ENCODE measurements at places on chromosomes 13 and 19. TPM values are rescaled to one million over a fixed set of nuclear protein-coding genes. Genes with fewer than 3 reads are reported as not detected.

DNA sequence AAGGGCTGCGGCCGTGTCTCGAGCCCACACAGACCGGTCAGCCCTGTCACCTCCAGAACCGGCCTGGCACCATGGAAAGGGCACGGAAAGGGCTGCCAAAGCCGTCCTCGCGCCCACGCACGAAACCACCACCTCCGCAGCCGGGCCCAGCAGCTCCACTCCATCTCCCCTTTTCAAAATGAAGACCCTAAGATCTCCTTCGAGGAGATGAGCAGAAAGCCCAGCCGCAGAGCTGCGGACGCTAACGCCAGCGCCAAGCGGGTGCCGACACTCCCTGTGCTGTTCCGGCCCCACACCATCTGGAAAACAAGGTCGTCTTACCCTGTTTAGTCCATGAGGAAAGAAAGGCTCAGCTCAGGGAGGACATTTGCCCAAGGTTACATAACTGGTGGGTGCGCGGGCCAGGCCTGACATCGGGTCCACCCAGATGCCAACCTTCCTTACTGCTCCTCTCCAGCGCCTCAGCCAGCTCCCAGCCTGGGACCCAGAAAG lies 131.1 kb downstream of the FOXO1 start:
- peak; percentile 32 for DNase-seq

GRCh38 chr19:39195755-39196154 lies 1.0 kb upstream of the NCCRP1 start:
- DNase-seq = peak; percentile 46

DNA sequence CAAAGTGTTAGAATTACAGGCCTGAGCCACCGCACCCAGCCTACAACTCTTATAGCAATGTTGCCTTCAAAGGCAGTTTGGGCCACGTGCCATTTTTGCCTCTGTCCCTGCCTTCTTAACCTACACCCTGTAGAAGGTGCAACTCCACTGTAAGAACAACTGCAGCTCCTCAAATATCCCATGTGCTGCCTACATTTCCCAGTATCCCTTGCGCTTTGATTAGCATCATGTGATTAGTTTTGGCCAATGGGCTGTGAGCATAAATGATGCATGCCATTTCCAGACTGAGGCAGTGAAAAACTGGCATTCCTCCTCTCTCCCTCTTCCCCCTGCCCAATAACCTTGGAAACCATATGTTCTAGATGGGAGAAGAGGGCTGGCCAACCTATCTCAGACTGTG lies 75.2 kb upstream of the MRI1 start:
- peak; percentile 68 for DNase-seq

DNA sequence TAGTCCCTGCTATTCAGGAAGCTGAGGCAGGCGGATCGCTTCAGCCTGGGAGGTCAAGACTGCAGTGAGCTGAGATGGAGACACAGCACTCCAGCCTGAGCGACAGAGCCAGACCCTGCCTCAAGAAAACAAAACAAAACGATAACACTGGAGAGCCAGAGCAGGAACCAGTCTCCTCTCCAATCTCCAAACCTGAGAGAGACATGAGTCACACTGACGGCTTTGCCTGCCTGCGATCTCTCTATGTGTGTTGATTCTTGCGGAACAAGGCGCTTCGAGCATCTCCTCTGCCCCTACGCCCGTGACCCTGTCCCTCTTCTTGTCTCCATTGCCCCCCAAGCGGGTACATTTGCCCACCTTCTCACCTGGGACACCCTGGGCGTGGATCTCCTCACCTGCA lies 15.6 kb downstream of the DPRX start:
- peak; percentile 40 for DNase-seq

Gene FKRP
- 15.8 TPM for total RNA-seq

Gene SSC5D
- total RNA-seq = 0.48 TPM

Data from H7 (cell line).